ENCODE measurements at places on chromosomes 5 and 9.
A peak's percentile ranks its signal among the peaks of the same experiment; 100 is the strongest.

DNA sequence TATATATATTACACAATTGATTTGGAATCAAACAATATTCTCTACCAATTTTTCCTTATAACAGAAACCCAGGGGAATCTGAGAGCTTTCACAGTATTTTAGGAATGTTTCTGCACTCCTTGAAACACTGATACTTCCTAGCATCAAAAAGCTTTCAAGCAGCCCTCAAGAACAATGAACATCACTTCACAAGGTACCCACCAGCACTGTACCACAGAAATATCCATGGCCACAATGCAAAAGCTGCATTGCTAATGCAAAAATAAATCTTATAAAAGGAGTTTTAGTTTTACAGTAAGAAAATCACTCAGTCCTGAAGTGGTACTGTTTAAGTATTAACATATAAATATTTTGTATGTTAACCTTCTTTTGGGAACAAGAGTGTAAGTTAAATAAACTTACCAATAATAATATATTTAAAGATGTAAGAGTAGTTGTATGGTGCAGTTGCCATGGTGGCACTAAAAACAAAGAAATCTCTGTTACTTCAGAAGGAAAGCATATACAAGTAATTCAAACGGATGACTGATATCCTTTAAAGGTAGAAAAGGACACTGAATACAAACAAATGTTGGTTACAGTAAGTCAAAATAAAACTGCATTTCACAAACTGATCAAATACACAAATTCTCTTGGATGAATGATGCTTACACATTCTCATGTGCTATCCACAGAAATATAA is 8.6 kb downstream of the RAB14 start:
- DNase-seq, result no peak

GRCh38 chr5:40308867-40309266 is 370.8 kb upstream of the PTGER4 start:
- no peak for DNase-seq

DNA sequence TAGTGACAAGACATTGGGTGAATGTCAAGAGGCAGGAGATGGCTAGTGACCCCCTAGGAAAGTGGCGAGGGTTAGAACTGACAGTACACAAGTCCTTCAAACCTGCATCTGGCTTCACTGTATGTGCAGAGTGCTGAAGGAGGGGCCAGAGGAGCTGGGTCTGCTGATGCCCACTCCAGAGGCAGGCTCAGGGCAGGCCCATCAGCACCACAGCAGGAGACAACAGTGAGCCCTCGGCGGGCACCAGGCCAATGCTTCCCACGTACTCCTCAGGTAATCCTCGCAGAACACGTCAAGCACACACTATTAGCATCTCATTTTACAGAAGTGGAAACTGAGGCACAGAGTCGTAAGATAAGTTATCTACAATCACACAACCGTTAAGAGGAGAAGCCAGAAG is 76.1 kb upstream of the SH3PXD2B start:
- DNase-seq, result no peak

DNA sequence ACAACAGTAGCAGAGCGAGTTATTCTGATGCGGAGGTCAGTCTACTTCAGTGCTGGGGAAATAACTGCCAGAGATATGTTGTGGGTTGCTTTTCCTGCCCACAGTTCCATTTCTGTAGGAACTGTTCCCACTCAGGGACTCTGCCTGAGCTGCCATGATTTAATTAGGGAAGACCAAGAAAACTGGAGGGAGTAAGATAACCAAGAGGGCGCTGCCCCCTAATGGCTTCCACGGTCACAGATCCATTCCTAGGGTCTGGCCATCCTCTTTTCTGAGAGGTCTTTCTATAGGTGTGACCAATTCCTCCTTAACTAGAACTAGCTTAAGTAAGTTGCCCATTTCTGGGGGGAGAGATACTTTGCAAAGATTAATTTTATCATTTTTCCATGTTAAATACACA is 125.9 kb downstream of the APBA1 start:
- DNase-seq, result peak; percentile 11

- no peak for DNase-seq
Measured at GRCh38 chr9:35172878-35173277, 11.1 kb downstream of the UNC13B start.

DNA sequence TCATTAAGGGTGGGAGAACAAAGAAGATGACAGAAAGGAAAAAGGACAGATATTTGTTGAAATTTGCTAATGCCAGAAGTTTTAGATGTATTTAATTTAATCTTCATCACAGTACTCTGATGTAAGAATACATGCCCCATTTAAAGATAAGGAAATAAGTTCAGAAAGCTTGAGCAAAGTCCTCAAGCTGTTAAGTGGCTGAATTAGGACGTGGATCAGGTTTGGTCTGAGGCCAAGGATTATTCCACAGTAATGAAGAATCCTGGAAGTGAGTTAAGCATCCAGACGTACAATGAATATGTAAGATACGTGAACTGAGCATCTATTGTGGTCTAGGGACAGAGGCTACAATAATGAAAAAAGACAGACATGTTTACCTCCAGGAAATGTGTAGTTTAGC is 671.3 kb downstream of the PRELID2 start:
- no peak for DNase-seq
